ENCODE measurements at places on chromosomes 7 and 10.

GRCh38 chr10:12631216-12631615, 281.9 kb downstream of the CAMK1D start:
- DNase-seq: no peak

DNA sequence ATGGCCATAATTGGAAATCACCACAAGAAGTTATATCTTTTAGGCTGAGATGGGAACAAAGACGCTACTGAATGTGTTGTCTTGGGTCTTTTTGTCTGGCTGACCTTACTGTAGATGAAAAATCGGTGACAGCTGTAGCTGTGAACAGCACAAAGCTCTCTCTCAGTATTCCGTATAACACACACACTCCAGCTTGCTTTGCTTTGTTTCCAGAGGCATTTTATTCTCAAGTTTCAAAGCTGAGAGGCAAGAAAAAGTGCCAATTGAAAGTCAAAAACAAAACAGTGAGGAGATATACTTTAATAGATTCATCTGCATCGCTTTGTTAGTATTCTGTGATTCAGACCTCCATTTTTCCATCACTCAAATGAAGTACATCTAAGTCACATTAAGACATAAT, 39.6 kb upstream of the CABCOCO1 start:
- DNase-seq: no peak

- no peak for DNase-seq
These were observed 317.1 kb upstream of the KLF6 start for GRCh38 chr10:4101918-4102654.

DNA sequence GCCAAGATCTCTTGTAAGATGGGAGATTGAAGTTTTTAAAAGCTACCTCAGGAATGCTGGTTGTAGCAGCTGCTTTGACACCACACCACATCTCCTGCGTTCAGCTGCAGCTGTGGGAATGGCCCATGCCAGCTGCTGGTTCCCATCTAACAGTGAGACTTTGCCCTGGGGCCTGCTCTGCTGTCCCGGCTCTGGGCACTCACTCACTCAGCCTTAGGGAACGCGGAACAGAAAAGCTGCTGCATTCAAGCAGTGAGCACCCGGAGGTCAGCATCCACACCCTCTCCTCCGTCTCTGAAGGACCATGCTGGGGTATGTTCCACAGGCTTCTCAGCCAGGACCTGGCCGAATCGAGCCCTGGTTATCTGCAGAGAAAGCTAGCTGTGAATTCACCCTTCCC, 197.1 kb upstream of the CXCL12 start:
- DNase-seq: no peak

- no peak for DNase-seq
These were observed 459 bp downstream of the CYCS start for GRCh38 chr7:25124465-25125136.

- no peak for DNase-seq
These were observed 9.1 kb upstream of the FZD9 start for GRCh38 chr7:73424489-73424885.

DNA sequence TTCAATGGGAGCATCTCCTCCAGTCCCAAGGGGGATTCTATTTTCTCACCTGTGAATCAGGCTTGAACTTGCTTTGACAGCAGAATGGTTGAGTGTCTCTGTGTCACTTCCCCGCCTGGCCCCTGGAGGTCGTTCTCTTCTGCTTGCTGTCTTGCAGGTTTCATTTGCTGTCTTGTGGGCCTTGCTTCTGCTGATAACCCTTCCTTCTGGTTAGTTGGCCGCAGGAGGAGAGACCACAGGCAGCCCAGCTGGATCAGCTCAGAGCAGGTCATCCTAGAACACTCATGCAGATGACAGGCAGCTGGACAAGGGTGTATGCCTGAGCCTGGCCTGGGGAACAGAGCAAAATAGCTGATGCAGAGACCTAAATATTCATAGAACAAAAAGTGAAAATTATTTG, 344.2 kb upstream of the ADARB2 start:
- no peak for DNase-seq

GRCh38 chr7:91162436-91162835, 101.8 kb upstream of the FZD1 start:
- DNase-seq: no peak

DNA sequence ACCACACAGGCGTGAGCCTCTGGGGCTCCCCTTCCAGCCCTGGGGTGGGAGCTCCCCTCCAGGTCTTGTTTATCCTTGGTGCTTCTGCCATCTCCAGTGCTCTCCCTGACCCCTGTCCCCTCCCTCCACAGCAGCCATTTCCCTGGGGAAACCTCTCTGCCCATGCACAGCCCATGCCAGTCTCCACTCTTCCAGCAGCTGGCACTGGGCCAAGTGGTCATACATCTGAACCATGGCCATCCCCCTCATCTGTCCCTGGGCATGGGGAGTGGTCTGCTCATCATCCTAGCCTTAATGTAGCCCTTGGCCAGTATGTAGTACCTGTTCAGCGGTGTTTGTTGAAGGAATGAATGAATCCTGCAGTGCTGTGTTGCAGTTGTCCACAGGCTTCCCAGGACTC, 172.4 kb upstream of the ZNF32 start:
- no peak for DNase-seq

DNA sequence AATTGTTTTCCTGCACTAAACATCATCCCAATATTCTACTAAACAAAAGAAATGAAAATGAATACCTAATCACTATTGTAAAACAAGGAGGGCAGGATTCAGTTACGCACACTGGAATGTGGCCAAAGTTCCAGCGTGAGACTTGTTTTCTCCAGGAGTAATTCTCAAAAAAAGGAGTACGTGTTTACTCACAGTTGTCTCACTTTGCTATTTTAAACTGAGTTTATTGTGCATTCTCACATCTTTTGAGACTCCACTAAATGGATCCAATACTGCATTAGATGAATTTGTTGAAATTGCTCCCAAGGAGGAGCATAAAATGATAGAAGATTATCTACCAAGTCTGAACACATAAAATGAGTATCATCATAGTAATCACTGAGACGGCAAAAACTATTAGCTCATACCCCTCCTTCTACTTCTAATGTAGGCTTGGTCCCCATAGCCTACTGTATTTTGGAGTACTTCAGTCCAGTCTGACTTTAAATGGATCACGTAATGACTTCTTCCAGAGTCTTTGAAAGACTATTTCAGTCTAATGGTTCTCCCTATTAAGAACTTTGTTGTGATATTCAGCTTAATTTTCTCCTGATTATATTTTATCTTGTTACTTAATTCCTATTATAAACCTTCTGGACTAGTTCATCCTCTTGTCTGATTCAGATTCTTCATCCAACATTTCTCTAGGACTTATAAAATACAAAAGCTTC, 3.8 kb downstream of the GRM3 start:
- no peak for DNase-seq

DNA sequence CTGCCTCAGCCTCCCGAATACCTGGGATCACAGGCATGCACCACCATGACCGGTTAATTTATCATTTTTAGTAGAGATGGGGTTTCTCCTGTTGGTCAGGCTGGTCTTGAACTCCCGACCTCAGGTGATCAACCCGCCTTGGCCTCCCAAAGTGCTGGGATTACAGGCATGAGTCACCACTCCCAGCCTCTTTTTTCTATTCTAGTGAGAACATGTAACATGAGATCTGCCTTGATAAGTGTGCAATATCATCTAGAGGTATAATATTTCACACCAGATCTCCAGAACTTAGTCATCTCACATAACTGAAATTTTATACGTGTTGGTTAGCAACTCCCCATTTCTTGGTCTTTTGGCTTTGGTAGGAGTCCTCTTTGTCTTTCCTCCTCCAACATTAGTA, 656.9 kb downstream of the CNTNAP2 start:
- DNase-seq: no peak

DNA sequence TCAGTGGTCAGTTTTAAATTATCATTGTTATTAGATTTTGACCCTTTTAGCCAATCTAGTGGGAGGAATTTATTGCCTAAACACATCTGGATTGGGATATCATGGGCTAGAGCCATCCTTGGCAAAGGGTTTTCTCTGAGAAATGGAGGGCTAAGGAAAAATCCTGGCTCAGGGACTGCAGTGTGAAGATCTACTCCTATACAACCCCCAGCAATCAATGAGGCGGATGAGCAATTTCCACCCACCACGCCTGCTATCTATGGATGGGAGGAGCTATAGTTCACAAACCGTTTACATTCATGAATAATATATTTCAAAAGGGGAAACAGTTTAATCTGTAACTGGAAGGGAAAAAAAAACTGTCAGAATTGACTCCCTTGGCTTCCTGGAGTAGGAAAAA, 2.7 kb downstream of the CAV1 start:
- DNase-seq: no peak

GRCh38 chr10:118692872-118693271, 61.9 kb downstream of the CACUL1 start:
- DNase-seq: no peak

- peak; percentile 26 for DNase-seq
These were observed 857.9 kb downstream of the TYW1 start for GRCh38 chr7:67854221-67855178.

GRCh38 chr7:85176197-85176596, 10.7 kb downstream of the SEMA3D start:
- no peak for DNase-seq

DNA sequence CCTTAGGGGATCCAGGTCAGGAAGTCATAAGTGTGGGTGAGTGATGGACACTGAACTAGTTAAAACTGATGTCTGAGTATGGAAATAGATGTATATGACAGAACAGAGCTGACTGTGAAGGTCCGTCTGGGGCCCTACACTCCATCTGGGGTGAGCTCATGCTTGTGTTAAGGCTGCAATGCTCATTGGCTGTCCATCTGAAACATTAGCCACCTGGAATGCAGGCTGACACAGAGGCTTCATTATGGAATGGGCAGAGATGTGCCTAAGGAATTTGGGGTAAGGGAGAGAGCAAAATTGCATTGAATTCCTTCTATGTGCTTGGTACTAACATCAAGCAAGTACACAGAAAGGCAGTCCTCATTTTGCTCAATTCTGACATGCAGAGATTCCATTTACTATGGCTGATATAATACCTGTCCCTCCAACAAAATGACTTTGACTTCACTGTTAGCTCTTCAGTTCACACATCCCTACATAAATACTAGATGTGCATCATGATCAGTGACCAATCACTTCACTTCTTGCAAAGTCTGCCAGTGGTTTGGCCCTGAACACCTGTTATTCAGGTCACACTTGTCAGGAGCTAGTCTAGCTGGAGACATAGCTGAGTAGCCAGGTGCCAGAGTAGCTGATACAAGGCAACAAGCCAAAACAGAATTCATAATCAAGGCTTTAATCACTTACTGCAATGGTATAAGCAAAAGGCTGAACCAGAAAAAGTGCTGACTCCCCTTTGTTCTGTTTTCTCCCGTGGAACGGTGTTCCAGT, 128.9 kb upstream of the VWC2 start:
- no peak for DNase-seq

- DNase-seq: no peak
These were observed 561 bp upstream of the HNRNPF start for GRCh38 chr10:43409385-43410109.

DNA sequence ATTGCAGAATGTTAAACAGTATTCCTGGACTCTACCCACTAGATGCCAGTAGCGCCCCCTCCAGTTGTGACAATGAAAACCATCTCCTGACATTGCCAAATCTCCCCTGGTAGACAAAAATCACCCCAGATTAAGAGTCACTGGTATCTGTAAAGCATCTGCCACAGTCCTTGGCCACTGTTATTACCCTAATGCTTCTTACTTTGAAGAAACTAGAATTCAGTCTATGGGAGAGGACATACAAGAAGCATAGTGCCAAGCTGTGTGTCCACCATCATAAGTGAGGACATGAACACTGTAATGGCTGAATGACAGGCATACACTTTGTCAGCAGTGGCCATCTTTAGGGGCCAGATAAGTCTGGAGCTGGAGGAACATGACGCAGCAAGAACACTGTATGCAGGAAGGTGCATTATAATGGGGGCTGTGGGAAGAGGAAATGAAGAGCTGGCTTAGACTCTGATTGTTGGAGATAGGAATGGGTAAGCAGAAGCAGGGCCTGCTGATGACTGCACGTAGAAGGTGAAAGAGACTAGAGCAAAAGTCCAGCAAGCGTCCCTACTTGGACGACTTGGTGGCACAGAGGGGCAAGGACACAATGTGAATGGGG, 32.5 kb downstream of the CBX3 start:
- DNase-seq: no peak

DNA sequence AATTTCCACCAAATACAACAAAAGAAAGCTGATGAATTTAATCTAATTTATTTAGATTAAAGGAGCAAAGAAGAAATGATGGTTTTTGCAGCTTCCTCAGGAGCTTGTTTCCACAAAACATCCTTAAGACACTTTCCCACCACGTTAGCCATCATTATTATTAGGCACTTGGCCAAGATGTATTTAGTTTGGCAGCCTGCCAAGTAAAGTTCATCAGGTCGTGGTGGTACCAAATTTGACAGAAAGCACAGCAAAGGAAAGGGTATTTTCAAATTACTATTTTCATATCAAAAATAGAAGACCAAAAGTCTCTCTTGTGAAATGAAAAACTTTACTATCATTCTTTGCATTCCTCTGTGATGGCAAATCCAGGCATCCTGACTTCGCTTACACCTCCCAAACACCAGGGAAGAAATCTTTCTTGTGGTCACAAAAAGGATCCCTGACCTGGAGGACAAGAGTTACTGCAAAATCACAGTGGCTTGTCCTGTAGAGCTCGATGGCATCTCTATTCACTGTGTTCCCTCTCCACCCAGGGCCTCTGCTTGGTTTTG, 123.1 kb upstream of the INHBA start:
- DNase-seq: no peak

DNA sequence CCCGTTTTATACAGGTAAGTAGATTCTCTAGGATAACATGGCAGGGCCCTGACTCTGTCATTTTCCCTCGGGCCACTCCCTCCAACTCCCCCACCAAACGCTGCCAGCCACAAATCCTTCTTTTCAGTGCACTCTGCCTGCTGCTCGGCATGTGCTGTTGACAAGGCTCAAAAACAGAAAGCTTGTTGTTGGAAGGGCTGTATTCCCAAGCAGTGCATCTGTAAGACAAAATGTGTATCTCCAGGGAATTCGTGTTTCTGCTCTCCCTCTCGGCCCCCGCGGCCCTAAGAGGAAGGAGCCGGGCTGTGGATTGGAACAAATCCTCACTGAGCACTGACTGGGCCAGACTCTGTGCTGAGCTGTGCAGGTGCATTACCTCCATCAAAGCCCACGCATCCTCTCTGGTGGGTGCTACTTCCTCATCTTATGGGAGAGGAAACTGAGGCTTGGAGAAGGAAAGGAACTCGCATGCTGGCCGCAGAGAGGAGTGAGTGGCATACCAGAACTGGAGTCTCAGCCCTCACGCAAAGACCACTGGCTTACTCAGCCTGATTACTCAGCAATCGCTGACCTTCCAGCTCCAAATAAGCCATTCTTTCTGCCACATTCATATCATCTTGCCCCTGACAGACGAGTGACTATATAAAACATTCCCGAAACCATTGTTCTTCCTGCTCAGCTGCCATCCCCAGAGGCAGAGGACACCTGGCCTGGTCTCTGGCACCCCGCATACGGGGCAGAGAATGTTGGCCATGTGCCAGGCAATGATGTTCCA, 33.5 kb upstream of the ENO4 start:
- DNase-seq: no peak

DNA sequence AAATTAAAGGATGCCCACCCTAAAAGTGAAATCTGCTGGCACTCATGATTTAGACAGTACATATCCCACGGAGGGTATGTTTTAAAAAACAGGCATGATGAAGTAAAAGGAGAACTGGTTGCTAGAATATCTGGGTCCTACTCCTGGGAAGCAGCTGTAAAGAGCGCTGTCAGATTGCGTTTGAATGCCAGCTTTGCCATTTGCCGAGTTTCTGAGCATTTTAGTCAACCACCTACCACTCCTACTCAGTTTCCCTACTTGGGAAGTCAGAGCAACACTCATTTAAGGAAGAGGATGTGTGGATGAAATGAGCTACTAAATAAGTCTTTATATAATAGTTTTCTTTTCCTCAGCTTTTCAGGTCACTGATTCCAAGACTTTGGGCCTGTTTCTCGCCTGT, 1.1 kb upstream of the UMAD1 start:
- DNase-seq: no peak

All from HuH-7 (cell line).